ENCODE measurements at places on chromosomes 6 and 20.

GRCh38 chr6:146339716-146340115 is 203.9 kb upstream of the RAB32 start:
- peaks cover 2% of the 10 kb centered on the region for H3K27me3 ChIP-seq
- DNase-seq, result no peak

DNA sequence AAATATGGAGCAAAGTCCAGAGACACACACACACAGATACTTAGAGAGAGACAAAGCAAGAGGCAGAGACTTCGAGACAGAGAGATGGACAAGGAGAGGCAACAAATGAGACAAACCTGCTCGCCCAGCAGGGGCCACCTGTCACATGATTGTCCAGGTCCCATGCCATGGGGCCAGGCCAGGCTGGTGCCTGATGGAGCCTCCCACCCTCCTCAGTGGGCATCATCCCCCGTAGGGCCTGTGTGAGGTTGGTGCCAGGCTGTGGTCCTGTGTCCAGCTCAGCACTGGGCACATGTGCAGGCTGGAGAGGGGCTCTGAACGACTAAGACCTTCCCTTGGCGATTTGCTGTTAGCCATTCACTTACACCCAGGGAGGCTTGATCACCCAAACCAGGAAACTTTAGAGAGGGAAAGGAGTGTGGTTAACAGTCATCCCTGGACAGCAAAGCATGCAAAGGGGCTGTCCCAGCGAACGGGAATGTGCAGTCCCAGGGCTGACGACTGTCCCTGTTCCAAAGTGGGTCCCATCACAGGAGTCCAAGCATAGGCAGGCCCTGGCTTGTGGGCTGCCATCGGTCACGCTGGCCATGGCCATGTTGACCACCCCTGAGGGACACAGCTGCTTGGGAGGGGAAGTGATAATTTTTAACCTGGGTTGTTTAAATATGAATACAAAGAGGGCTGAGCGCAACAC is 38.4 kb upstream of the PHACTR3 start:
- H3K27ac ChIP-seq, result no peak overlapping the region
- H3K36me3 ChIP-seq, result no peaks in the 10 kb centered on the region
- H3K27me3 ChIP-seq, result peaks cover 27% of the 10 kb centered on the region
- H3K4me3 ChIP-seq, result no peak overlapping the region
- no peaks in the 10 kb centered on the region for H3K4me1 ChIP-seq
- DNase-seq, result no peak

GRCh38 chr20:63236116-63236837 is 572 bp downstream of the BIRC7 start:
- DNase-seq, result no peak
- peaks cover 4% of the 10 kb centered on the region for H3K27me3 ChIP-seq
- H3K27ac ChIP-seq, result no peak overlapping the region
- H3K4me1 ChIP-seq, result peaks cover 46% of the 10 kb centered on the region

- H3K27ac ChIP-seq, result no peak overlapping the region
- no peak overlapping the region for H3K4me3 ChIP-seq
- no peak for DNase-seq
- H3K36me3 ChIP-seq, result no peaks in the 10 kb centered on the region
- H3K27me3 ChIP-seq, result no peaks in the 10 kb centered on the region
Observed at GRCh38 chr6:152828431-152828830, 77.8 kb downstream of the VIP start.

- H3K4me3 ChIP-seq, result no peak overlapping the region
- peaks cover 7% of the 10 kb centered on the region for H3K4me1 ChIP-seq
- H3K27me3 ChIP-seq, result no peaks in the 10 kb centered on the region
- no peak for DNase-seq
Observed at GRCh38 chr6:17405944-17406245, 12.5 kb downstream of the CAP2 start.

GRCh38 chr6:53263917-53264316 is 84.8 kb downstream of the ELOVL5 start:
- peaks cover 1% of the 10 kb centered on the region for H3K4me1 ChIP-seq
- no peak overlapping the region for H3K4me3 ChIP-seq
- H3K36me3 ChIP-seq, result peaks cover 78% of the 10 kb centered on the region
- no peaks in the 10 kb centered on the region for H3K27me3 ChIP-seq
- H3K27ac ChIP-seq, result no peak overlapping the region

- H3K27me3 ChIP-seq, result peaks cover 15% of the 10 kb centered on the region
- no peak overlapping the region for H3K4me3 ChIP-seq
- DNase-seq, result no peak
- no peaks in the 10 kb centered on the region for H3K4me1 ChIP-seq
Observed at GRCh38 chr6:27924179-27924578, 12.0 kb upstream of the OR2B2 start.

GRCh38 chr6:169917153-169917552 is 165.7 kb downstream of the ERMARD start:
- no peaks in the 10 kb centered on the region for H3K27me3 ChIP-seq
- H3K4me3 ChIP-seq, result no peak overlapping the region
- no peaks in the 10 kb centered on the region for H3K36me3 ChIP-seq
- DNase-seq, result no peak
- peaks cover 60% of the 10 kb centered on the region for H3K4me1 ChIP-seq
- H3K27ac ChIP-seq, result no peak overlapping the region

GRCh38 chr6:22765015-22765414 is 195.6 kb downstream of the HDGFL1 start:
- H3K27ac ChIP-seq, result no peak overlapping the region
- no peak for DNase-seq
- no peaks in the 10 kb centered on the region for H3K36me3 ChIP-seq
- H3K27me3 ChIP-seq, result no peaks in the 10 kb centered on the region
- H3K4me3 ChIP-seq, result no peak overlapping the region

GRCh38 chr6:119077643-119078375 is 655 bp downstream of the FAM184A start:
- H3K27me3 ChIP-seq, result peaks cover 81% of the 10 kb centered on the region
- H3K4me1 ChIP-seq, result peaks cover 8% of the 10 kb centered on the region
- H3K27ac ChIP-seq, result no peak overlapping the region

GRCh38 chr6:35008858-35009257 is 119.8 kb downstream of the ANKS1A start:
- peaks cover 30% of the 10 kb centered on the region for H3K36me3 ChIP-seq
- no peak for DNase-seq
- H3K27ac ChIP-seq, result no peak overlapping the region
- H3K27me3 ChIP-seq, result no peaks in the 10 kb centered on the region
- peaks cover 36% of the 10 kb centered on the region for H3K4me1 ChIP-seq

DNA sequence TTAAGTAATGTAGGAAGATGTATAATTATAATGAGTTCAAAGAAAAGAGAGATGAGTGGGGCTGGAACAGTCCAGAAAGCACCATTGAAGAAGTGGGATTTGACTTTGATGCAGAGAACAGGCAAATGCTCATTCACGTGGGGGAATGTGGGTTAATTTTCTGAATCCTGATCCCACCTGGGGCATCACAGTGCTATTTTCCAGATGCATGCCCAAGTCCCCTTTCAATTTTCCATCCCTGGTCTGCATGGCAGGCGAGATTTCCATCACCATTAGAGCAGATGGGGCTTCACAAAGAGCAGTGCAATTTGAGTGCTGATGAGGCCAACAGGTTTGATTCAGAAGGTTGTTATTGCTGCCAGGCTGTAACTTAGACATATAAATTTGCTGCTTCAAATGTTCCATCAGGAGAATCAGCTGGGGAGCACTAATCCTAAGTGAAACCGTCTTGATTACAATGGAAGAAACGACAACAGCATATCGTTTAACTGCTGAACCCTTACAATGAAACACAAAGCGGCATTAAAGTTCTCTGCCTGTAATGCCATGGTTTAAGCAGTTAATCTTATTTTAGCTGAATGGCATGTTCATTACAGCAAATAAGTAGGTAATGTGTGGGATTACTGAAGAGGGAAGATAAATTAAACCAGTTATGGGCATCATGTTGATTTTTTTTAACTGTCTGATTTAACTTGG is 45.2 kb downstream of the OSTM1 start:
- H3K27me3 ChIP-seq, result peaks cover 8% of the 10 kb centered on the region
- peaks cover 21% of the 10 kb centered on the region for H3K4me1 ChIP-seq
- H3K4me3 ChIP-seq, result no peak overlapping the region
- H3K27ac ChIP-seq, result no peak overlapping the region

DNA sequence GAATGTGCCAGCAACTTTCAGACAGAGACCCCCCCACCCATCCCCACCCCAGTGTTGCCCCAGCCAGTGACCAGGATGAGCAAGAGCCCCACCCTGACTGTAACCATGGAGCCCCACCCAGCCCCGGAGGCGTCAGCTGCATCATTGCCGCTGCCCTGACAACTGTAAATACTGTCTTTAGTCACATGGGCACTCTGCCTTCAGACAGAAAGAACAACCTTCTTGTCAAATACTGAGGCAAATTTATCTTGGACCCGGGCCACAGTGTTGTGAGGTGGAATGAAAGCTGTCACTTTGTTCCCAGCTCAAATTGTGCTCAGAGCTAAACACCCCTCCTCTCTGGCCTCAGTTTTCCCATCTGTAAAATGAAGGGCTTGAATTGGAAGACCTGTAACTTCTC is 23.7 kb downstream of the MOCS3 start:
- H3K4me1 ChIP-seq, result peaks cover 33% of the 10 kb centered on the region
- no peak overlapping the region for H3K27ac ChIP-seq
- no peaks in the 10 kb centered on the region for H3K36me3 ChIP-seq
- H3K4me3 ChIP-seq, result no peak overlapping the region
- peaks cover 37% of the 10 kb centered on the region for H3K27me3 ChIP-seq

DNA sequence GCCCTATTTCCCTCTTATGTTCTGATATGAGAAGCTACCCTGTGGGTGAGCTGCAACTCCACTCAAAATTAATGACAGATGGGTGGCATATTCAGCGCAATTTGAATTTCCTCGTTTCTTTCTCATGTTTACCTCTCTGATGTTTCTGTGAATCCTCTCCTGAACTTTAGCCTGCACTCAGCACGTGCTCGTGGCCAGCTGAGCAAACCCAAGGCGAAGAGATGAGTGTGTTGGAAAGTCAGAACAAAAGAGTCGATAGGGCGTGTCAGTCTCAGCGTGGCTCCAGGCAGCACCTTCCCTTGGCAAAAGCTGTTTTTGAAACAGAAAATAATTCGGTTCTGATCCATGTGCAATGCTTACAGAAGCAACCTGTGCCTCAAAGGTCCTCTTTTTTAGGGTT is 226.1 kb upstream of the GMDS start:
- H3K4me1 ChIP-seq, result peaks cover 63% of the 10 kb centered on the region
- H3K36me3 ChIP-seq, result no peaks in the 10 kb centered on the region
- H3K27me3 ChIP-seq, result peaks cover 17% of the 10 kb centered on the region
- no peak overlapping the region for H3K4me3 ChIP-seq
- no peak for DNase-seq

DNA sequence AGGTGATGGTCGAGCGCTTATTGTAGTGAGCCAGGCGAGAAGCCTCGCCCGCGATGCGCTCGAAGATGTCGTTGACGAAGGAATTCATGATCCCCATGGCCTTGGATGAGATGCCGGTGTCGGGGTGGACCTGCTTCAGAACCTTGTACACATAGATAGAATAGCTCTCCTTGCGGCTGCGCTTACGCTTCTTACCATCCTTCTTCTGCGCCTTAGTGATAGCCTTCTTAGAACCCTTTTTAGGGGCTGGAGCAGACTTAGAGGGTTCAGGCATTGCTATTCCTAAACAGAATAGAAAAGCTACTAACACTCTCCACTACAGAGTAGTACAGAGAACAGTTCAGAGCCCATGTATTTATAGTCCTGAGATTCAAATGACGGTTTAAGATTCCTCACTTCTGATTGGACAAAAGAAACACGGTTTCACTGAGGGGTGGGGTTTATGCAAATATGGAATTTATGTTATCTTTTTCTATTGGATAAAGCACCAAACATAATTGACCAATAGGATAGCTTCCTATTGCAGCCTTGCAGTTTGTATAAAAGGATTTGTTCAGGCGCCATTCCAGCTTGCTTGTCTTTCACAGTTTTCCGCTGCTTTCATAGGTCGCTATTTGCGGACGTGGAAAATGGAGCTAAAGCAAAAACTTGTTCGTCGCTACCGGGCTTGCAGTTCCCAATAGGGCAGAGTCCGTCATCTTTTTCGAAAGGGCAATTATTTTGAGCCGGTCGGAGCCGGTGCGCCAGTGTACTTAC is 43.7 kb upstream of the HFE start:
- no peak for DNase-seq
- H3K36me3 ChIP-seq, result peaks cover 9% of the 10 kb centered on the region
- peak overlapping the region; percentile 82 for H3K4me3 ChIP-seq
- H3K4me1 ChIP-seq, result peaks cover 25% of the 10 kb centered on the region
- peak overlapping the region; percentile 97 for H3K27ac ChIP-seq

DNA sequence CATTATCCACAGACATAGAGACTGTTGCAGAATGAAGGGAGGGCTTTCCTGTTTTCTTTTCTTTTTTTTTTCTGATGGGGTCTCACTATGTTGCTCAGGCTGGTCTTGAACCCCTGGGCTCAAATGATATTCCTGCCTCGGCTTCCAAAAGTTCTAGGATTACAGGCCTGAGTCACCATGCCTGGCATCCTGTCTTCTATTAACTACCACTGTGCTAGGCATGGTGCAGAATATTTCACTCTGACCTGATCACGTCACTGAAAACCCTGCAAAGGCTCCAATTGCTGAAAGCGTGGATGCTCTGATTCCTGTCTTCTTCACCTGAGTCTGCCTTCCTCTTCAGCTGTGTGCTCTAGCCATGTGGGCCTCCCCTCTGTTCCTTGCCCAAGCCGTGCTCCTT is 8.5 kb upstream of the DNMT3B start:
- H3K36me3 ChIP-seq, result no peaks in the 10 kb centered on the region
- H3K4me3 ChIP-seq, result no peak overlapping the region
- H3K27me3 ChIP-seq, result peaks cover 9% of the 10 kb centered on the region
- no peak for DNase-seq
- H3K27ac ChIP-seq, result peak overlapping the region; percentile 15
- H3K4me1 ChIP-seq, result peaks cover 24% of the 10 kb centered on the region

GRCh38 chr6:111824608-111825337 is 48.5 kb downstream of the FYN start:
- no peak overlapping the region for H3K4me3 ChIP-seq
- H3K4me1 ChIP-seq, result peaks cover 45% of the 10 kb centered on the region
- peaks cover 34% of the 10 kb centered on the region for H3K36me3 ChIP-seq
- no peak for DNase-seq
- H3K27me3 ChIP-seq, result no peaks in the 10 kb centered on the region
- peak overlapping the region; percentile 15 for H3K27ac ChIP-seq

DNA sequence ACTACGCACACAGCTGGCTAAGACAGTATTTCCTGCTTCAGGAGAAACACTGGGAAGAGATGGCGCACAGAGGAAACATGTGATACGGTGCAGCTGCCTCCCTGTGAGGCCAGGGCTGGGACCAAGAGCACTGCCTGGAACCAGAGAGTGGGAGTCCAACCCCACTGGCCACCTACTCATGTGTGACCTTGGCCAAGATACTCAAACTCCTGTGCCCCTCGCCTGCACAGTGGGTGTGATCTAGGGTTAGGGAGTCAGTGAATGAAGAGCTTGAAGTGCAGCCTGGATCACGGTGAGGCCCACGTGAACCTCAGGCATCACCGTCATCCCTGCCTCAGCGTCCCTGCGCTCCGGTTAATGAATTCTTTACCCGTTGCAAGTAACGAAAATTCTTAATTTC is 41.7 kb upstream of the MPC1 start:
- no peak overlapping the region for H3K27ac ChIP-seq
- peaks cover 8% of the 10 kb centered on the region for H3K4me1 ChIP-seq
- peaks cover 2% of the 10 kb centered on the region for H3K27me3 ChIP-seq
- H3K4me3 ChIP-seq, result no peak overlapping the region
- DNase-seq, result no peak
- H3K36me3 ChIP-seq, result peaks cover 12% of the 10 kb centered on the region
